ENCODE measurements at places on chromosomes 1 and 21.

- no peak for DNase-seq
These were observed 90.7 kb downstream of the RHOU start for GRCh38 chr1:228825840-228826484.

GRCh38 chr1:195709821-195710220, 898.4 kb downstream of the KCNT2 start:
- no peak for DNase-seq

- DNase-seq, result no peak
These were observed 473.3 kb downstream of the NEGR1 start for GRCh38 chr1:71809085-71809484.

DNA sequence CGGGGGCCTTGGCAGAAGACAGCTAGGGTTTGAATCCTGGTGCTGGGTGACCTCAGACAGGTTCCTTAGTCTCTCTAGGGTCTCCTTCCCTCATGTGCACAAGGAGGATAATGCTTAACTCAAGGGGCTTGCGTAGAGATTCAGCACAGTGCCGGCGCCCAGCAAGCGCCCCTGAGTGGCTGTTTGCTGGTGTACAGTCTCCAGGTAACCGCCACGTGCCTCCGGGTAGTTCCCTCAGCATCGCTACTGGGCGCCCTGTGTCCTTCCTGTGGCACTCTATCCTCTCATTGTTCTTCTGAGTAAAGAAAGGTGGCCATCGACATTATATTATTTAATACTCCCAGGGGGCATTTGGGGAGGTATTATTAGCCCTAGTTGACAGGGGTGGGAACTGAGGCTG, 80.9 kb downstream of the NENF start:
- DNase-seq, result no peak

- DNase-seq, result no peak
These were observed 141.0 kb upstream of the POU3F1 start for GRCh38 chr1:38187552-38187951.

- no peak for DNase-seq
These were observed 159.4 kb downstream of the PLXNA2 start for GRCh38 chr1:208084764-208085163.

GRCh38 chr1:67582625-67583461, 102.2 kb upstream of the GADD45A start:
- DNase-seq, result no peak
